NCI-H446 (cell line): ENCODE measurements at places on chromosomes 13 and 19.

GRCh38 chr13:57630661-57631595 lies 616 bp upstream of the PCDH17 start:
- no peak for DNase-seq

DNA sequence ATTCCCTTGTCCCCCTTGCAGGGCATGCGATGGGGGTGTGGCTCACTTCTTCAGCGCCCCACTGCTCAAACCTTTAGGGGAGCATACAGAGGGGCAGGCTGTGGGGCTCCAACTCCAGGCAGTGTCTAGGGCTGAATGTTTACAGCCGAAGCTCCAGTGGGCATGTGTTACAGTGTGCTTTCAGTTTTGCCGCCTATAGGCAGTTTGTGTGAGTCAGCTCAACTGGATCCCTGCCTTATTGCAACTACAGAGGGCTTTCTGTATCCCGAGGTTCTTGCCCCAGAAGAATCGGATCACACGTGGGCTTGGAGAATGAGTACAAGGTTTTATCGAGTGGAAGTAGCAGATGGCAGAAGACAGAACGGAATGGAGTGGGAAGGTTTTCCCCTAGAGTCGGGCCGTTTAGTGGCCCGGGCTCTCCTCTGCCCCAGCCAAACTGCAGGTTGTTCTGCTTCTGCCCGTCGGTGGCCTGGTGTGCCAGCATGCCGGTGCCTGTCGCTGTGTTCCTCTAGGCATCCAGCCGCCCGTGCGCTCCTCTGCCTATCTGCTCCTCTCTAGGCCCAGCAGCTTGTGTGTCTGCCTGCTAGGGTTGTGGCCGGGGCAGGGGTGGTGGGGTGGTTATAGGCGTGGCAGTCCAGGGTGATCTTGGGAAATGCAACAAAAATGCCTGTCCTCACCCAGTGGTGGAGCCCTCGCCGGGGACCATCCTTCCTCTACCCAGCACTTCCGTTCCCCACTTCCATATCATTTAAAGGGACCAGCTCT lies 435.9 kb upstream of the SGCG start:
- DNase-seq = no peak

- no peak for DNase-seq
Observed at GRCh38 chr19:46732966-46733689, 12.7 kb upstream of the FKRP start.

DNA sequence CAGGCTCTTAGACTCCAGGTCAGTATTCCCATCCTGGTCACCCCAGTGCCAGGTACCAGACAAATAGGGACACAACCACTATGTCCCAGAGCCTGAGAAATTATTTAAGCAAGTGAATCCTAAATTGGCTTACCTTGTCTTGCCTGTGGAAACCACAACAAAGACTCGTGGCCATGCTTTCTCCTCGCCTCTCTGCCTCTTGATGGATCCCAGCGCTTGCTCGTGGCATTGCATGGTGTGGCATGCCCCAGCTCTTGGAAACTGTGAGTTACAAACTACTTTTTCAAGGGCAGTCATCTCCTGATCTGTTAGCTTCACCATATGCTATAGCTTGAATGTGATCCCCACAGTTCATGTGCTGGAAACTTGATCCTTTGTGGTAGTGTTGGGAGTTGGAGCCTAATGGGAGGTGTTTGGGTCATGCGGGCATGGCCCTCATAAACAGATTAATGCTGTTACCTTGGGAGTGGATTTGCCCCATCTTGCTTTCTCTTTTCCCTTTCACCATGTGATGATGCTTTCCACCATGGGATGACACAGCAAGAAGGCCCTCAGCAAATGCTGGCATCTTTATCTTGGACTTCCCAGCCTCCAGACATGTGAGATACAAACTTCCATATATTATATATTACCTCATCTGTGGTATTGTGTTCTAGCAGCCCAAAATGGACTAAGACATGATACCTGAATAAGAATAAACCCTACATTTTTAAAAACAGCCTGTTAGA lies 31.2 kb downstream of the SPRYD7 start:
- no peak for DNase-seq

DNA sequence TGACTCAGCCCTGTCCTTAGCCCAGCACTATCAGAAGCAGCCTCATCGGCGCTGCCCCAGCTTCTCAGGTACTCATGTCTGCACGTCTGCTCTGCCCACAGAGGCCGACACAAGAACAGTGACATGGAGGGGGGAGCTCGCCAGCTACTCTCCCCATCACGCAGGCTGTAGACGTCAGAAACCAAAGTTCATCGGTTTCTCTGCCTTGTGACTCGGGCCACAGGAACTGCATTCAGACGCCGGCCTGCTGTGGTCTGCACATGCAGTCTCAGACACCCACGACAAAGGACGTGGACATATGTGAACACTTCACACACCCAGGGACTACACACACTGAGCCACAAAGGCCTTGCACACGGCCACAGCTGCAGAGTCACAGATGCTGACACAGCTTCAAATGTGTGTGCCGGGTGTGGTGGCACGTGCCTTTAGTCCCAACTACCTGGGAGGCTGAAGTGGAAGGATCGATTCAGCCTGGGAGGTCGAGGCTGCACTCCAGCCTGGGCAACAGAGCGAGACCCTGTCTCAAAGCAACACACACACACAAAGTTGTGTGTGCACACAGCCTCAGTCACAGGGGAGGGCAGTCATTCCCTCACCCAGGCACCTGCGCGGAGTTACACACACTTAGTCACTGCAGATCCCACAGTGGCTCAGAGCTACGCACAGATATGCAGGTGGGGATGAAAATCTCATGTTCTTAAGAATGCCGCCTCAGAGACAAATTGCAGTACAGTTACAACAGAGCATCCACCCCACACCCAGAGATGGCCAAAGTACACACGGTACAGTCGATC lies 4.9 kb upstream of the ZFP36 start:
- no peak for DNase-seq

- no peak for DNase-seq
Observed at GRCh38 chr19:18021121-18021755, 13.3 kb downstream of the ARRDC2 start.
